Fibroblast of upper back skin (primary cell): ENCODE measurements at places on chromosomes 1 and 21.

DNA sequence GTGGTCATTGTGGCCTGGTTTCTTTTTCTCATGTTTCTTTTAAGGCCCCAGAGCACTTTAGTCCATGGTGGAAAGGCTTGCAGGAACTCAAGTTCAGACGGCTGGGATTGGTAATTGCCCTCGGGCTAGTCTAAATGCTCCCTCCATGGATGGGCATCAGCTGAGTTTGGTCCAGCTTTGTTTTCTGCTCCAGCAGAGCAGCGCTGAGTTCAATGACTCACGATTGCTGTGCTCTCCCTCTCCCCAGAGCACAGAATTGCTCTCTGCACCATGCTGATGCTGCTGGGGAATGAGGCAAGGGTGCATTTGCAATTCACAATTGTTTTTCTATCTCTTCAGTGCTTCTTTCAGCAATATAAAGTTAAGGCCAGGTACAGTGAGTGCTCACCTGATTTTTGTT is 1.8 kb upstream of the OR2T6 start:
- DNase-seq: no peak

DNA sequence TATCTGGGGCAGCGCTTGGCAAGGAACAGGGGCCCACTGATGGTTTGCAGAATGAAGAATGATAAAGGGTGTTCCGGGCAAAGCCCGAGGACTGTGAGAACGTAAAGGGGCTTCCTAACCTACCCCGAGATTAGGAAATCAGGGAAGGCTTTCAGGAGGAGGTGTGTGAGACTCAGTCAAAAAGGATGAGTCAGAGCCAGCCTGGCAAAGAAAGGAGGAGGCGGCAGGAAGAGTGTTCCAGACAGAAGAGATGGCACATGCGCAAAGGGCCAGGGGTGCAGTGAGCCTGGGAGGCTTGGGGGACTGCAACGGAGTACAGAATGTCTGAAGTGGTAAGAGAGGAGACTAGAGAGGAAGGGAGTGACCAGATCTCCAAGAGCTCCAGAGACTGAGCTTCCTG is 70.3 kb downstream of the RAP1GAP start:
- no peak for DNase-seq

DNA sequence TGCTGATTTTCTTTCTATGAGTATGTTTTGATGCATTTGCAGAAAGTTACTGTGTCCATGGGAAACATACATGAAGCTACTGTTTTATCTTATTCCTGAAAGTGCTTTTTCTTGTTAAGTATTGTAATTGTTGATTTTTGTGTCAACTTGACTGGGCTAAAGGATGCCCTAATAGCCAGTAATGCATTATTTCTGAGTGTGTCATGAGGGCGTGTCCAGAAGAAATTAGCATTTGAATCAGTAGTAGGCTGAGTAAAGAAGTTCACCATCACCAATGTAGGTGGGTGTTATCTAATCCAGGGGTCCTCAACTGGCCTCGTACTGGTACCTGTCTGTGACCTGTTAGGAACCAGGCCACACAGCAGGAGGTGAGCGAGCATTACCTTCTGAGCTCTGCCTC is 760.2 kb downstream of the PLA2G4A start:
- DNase-seq: no peak

- no peak for DNase-seq
Observed at GRCh38 chr1:166233750-166234366, 67.1 kb upstream of the FAM78B start.
